ENCODE measurements at places on chromosomes 12 and 14.

DNA sequence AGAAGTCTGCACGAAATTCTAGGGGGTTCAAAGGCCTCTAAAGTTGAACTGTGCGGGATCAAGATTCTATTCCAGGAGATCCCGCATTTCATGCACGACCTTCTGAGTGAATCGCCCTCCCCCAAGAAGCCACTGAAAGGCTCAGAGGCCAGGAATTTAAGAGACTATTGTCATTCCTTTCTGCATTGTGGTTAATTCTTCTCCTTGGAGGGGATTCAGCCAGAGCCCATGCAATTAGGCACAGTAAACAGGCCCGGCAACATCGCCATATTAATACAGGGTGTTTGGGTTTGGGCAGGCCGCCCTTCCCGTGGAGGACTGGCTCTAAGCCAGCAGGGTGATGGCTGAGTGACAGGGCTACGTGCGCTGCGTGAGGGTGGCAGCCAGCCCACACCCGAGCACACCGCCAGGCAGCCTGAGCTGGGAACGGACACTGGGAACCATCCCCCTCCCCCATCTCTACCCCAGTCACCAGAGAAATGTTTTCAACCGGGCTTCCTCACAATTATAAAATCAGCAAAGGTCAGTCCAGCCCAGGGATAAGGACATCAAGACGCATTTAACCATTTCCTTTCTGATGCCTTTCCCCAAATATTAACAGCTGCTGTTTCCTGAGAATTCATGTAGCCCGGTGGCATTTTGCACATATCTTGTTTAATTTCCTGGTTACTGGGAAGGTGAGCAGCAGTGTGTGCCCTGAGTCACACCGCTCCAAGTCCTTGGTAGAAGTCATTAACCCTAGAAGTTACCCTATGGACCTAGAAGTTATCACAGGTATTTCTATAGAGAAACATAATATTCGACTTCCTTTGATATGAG lies 12.5 kb downstream of the EGLN3 start:
- DNase-seq: peak; percentile 90

DNA sequence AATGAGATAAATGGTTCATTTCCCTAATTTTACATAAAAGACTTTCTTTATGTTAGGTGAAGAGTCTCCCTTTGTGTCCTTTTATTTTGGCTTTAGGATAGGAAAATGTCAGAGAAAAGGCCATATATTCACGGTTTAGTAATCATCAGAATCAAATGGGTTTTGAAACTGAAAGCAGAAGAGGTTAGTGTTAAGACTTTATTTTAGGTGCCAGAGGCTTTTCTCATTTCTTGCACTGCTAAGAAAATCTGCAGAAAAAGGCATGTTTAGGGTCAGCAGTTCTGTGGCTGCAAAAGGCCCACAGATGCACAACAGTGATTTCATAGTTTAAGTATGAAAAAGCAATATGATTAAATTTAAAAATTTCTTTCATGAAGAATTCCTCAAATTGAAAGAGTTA lies 80.4 kb upstream of the SINHCAF start:
- no peak for DNase-seq

DNA sequence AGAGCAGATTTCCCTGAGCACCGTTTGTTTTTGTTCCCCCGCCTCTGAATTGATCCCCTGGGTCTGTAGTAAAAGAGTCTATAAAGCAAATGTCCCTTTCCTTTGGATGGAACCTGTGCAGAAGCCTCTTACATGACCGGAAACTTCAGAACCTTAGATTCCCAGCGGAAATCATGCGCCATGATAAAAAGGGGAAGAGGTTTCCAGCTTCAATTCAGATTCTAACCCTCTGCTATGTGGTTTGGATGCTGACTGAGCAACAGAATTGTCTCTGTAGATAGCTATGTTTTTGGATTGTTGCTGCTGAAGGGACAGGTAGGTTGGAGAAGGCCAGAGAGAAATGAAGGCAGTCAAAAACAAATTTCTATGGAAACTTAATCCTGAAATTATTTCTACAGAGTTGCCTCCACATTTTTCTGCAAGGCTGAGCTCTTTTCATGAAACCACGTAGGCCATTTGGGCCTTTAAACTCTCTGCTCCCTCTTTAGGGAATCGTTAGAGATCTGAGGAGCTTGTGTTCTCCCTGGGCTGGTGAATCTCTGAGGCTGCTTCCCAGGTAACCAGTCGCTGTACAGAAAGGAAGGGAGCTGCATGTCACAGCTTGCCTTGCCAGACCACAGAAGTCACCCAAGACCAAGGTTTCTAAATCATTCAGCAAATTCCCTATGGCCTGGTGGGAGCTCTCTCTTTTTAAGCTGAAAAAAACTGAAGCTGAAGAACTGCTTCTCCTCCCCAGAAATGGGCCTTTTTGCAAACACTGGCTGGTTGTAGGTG lies 28.7 kb upstream of the OR10P1 start:
- DNase-seq: no peak

GRCh38 chr14:33150666-33151428 lies 212.2 kb downstream of the NPAS3 start:
- DNase-seq: no peak

DNA sequence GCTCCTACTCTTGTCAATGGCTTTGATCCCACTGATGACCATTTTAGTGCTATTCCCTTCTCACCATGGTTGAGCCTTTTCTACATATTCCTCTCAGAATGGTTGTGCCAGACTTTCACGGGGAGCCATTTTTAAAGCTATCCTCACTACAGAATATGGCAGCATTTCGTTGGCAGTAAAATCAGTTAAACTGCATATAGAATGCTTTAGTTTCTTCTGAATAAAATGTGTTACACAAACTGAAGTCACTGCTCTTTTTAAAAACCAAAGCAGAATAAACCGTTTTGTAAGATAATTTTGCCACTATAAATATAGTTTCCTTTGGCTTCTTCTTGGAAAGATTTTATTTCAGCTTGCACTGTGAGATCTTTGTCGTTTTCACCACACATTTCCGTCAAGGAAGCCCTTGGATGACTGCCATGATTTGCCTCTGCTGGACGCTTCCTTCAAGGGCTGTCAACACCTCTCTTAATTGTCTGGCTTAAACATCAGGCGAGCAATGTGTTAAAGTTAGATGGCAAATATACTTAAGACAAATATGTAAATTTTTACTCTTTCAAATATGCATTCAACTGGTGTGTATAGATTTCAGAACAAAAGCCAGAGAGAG lies 624.2 kb downstream of the DIO2 start:
- no peak for DNase-seq

DNA sequence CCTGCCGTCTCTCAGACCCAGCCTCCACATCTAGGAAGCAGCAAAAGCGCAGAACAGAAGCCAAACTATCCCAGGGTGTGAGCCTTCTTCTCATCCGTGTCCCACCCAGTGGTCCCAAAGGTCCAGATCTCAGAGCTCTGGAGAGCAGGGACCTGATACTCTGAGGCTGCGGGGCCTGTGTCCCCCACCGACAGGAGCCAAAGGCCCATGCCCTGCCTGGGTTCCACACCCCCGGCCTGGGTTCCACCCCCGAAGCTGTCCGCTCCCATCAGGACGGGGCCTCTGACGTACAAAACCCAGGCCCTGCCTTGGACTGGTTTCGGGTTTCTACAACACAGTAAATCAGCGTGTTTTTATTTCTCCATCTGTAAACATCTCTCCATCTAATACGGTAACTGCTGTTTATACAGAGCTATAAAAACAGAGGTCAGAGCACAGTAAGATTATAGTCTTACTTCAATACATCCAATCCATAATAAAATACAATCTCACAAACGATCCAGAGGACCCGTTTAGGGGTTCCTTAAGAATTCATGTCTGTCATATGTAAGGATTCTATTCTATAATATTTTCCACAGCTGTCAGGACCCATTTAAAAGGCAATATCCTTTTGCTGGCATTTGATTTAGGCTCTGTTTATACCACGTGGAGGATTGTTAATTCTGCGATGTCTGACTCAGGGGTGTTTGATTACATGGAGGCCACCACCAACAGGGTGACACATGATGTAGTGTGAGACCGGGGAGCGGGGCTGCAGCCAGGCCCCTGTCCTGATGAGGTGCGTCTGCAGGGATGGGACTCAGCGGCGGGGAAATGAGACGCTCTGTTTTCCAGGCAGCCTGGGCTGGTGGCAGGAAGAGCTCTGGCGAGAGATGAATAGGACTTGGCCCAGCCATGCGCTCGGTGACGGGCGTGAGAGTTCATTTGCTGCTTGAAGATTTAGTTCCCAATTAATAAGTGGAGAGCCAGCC lies 110.3 kb downstream of the DICER1 start:
- peak; percentile 36 for DNase-seq

Data from colonic mucosa (tissue), 4 donors.